ENCODE measurements at places on chromosomes 12 and 14. TPM values are rescaled to one million over a fixed set of nuclear protein-coding genes. Genes with fewer than 3 reads are reported as not detected.
A peak's percentile ranks its signal among the peaks of the same experiment; 100 is the strongest.

The TSPAN11 gene
- total RNA-seq = 1.3 TPM

DNA sequence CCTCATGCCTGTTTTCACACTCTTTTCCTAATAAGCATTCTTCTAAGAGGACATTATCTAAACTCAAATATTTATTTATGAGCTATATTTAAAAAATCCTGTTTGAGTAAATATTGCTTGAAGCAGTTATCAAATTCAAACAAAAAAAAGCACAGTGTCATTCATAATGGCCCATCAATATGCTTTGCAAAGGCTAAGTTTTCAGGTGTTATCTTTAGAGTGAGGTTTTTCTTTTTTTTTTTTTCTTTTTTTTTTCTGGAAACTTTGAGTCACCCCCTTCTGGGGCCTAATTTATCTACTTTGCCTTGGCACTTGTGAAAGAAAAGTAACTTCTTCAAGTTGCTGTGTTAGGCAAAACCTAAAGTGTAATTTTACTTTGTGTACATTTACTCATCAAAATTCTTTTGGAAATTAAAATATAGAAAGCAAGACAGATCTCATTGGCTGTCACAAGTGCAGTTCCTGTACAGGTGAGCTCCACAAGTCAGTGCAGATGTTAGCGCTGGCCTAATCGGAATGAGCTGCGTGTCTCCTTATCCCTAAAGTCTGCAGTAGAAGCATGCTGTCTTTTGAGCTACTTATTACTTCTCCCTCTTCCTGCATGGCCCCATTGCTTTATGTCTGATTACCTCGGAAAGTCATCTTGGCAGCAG, 53.3 kb downstream of the GLT1D1 start:
- DNase-seq = no peak

DNA sequence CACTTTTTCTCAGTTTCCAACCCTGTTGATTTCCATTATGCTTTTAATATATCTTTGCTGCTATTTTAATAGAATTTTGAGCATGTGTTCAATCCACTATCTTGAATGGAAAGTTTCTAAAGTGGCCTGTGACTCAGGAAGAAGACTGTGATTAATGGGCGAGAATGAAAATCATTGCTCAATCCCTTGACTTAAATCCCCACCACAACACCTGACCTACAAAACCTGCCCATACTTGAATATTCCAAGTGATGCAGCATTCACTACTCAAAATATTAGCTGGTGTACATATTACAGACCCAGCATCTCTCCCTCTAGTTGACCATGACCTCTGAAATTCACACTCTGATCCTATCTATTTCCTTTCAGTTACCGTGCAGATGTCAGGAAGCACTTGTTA, 1.3 kb upstream of the OAS3 start:
- no peak for DNase-seq

GRCh38 chr14:89922031-89922907, 32.3 kb downstream of the EFCAB11 start:
- no peak for DNase-seq

GRCh38 chr14:50932592-50933495, 11.4 kb downstream of the PYGL start:
- no peak for DNase-seq

The PTCSC3 gene
- not detected for total RNA-seq

The NYNRIN gene
- 6.2 TPM for total RNA-seq

The ARG2 gene
- total RNA-seq = 25.9 TPM

GRCh38 chr14:23365036-23365731, at the start of gene EFS:
Gene EFS, minus strand, starts transcription at chr14:23365172. Its CDS starts 147 bp downstream, at chr14:23365025.
- no peak for DNase-seq

The MAP3K9 gene
- total RNA-seq = 16.7 TPM

- DNase-seq = no peak
Observed at GRCh38 chr12:53324113-53324778, 2.8 kb upstream of the AAAS start.

GRCh38 chr12:120734210-120734609, 8.6 kb downstream of the ACADS start:
- DNase-seq = no peak

GRCh38 chr12:67634303-67634761, 14.2 kb upstream of the DYRK2 start:
- no peak for DNase-seq

DNA sequence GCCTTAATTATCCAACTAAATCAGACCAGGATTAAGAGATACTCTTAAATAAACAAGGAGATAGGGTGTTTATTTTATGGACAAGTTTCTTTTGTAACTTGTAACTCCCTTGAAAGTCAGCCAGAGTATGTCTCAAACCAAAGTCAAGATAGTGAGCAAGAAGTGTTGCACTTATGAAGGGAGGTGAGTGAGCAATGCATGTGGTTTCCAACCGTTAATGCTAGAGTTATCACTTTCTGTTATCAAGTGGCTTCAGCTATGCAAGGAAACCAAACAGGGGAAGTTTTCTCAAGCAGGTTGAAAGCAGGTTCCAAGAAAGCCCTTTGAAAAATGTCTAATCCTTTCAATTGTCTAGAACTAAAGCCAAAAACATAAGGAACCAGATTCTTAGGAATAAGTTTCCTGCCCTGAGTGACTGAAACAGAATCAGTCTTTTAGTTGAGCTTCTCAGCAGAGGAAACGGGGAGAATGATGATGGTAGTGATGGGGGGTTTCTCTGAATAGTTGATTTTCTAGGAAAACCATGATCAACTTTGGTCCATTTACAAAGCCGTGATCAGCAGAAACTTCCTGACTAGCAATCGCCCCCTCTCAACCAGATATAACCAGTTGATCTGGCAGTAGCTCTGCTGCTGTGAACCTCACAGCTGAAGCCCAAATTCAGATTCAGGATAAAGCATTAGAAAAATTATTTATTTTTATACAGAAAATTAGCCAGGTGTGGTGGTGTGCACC, 128.4 kb downstream of the DAD1 start:
- no peak for DNase-seq

DNA sequence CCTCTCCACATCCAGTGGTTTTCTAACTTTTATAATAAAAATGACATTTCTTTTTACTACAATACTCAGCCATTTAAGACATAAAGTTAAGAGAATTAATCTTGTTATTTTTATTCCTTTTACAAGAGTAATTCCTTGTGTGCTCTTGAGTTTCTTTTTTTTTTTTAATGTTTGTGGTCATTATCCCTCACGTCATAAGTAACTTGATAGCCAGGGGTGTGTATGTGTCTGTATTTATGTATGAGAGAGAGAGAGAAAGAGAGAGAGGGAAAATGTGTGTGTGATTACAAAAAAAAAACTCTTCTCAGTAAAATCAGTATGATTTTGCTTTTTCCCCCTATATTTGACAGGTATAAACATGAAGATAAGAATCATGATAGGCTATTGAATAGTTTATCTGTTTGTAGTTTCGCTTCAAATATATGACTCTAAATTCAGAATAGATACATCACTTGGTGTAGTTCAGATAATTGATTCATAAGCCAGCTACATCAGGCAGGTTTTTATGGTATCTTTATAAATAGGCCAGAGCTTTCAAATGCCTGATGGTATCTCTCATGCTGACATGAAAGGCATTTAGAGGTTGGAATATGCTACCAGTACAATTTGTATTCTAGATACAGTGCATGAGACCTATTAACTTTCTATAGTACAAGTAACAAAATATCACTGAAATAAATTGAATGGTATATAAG, 34.9 kb downstream of the RERGL start:
- DNase-seq = no peak

The ACADS gene
- total RNA-seq = 16.4 TPM

DNA sequence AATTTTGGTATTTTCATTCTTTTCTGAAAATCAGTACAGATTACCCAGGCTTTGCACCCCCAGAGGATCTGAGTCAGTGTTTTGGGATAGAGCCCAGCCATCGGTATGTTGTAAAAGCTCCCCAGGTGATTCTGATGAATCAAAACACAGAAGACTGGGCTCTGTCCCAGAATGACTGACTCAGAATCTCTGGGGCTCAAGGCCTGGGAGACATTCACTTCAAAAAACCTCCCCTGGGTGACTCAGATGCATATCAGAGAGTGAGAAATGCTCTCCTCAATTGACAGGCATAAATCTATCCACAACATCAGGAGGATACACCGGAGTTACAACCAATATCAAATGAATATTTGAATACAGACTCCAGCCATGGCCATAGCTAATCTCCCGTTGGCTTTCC, 32.6 kb downstream of the SLC35F4 start:
- peak; percentile 95 for DNase-seq

GRCh38 chr12:71216725-71217579, 59.2 kb upstream of the TSPAN8 start:
- DNase-seq = no peak

DNA sequence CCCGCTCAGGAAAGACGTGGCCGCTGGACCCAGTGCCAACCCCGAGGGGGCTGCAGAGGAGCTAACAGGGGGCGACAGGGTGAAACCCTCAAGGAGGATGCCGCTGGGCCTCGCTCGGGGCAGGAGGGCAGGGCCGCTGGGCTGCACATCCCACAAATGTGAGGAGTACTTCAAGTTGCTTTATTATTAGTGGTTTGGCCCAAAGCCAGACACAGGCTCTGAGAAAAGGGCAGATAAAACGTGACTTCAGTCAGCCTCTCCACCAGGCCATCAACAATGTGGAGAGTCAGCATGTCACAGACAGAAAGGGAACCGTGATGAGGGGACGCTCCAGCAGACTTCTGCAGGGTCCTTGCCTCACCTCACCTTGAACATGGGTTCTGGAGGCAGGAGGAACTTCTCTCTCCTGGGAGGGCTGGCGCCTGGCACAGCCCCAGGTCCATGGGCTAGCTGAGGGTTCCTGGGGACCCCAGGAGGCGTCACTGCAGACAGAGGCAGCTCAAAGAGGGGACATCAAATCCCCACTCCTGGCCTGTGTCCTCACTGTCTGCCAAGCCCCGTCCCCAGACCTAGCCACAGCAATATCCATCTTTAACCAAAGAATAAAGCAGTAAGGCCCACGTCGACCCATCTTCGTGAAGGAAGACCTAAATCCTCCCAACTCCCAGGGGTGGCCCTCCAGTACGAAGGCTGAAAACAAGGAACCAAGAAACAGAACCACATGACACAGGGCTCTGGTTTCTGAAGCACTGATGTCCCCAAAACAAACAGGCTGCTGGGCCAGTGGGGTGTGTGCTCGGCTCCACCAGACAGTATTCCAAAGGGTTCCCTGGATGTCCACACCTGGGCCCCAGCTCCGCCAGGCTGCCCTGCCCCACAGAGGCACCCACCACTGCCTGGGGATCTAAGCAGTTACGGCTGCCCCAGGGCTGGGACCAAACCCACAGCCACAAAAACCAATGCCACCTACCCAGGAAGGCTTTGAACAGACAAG, 35.1 kb downstream of the CCDC85C start:
- no peak for DNase-seq

GRCh38 chr14:33515441-33515840, 435.4 kb downstream of the EGLN3 start:
- no peak for DNase-seq

- DNase-seq = no peak
Observed at GRCh38 chr12:84627593-84627992, 285.0 kb downstream of the SLC6A15 start.

The HCAR3 gene
- not detected for total RNA-seq

DNA sequence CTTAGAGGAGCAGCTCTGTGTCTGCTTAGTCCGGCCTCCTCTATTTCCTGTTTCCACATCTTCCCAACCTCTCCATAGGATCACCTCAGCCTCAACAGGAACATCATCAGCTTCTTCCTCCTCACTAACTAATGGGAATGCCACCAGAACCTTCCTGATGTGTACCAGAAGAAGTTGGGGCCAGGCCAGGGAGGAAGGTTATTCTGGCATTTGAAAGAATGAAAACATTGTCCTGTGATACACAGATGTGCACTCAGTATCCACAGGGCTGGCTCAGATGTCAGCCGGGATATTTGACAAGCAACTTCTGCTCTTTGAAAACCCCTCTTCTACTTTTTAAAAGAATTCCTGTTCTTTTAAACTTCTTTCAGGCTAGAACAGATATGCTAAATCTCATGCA, 63.6 kb downstream of the TMEM30B start:
- DNase-seq = no peak

- DNase-seq = no peak
Observed at GRCh38 chr14:103126088-103126872, 3.0 kb downstream of the TNFAIP2 start.

The TGM1 gene
- 0.63 TPM for total RNA-seq

The SLC8A3 gene
- not detected for total RNA-seq

The TMEM19 gene
- 27.8 TPM for total RNA-seq

The KRT85 gene
- not detected for total RNA-seq

DNA sequence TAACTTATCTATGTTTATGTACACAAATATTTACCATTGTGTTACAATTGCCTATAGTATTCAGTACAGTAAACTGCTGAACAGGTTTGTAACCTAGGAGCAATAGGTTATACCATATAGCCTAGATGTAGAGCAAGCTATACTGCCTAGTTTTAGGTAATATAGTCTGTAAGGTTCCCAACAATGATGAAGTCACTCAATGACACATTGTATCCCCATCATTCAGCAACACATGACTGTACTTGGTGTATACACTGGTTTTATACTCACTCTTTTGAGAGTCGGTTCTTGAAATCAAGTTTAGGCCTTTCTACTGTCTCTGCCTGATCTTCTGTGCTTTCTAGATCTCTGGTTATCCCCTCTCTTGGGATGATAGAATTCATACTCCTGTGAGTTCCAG, 5.5 kb downstream of the RNASE1 start:
- DNase-seq = no peak

The KERA gene
- total RNA-seq = not detected

DNA sequence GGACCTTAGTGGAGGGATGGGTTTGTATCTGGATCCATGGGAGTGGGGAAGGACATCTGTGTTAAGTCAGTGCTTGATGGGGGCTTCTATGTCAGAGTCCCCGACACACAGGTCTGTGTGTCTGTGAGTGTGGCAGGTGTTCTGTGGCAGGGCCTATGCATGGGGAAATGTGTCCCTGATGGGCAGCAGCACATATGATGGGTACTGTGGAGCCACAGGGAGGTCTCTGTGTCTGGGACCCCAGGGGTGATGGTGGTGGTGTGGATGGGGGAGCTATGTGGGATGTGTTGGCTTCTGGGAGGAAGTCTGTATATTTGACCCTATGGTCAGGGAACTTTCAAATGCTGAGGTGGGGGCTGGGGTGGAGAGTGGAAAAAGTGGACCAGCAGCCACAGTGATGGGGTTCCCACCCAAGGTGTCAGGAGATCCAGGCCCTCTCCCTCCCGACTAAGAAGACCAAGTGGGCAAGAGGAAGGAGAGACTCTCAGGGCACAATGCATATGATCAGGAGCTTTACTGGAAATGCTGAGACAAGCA, 16.5 kb downstream of the KRT7 start:
- no peak for DNase-seq

GRCh38 chr14:42664190-42664589, 1057.5 kb downstream of the LRFN5 start:
- DNase-seq = no peak

The INSM2 gene
- total RNA-seq = not detected

DNA sequence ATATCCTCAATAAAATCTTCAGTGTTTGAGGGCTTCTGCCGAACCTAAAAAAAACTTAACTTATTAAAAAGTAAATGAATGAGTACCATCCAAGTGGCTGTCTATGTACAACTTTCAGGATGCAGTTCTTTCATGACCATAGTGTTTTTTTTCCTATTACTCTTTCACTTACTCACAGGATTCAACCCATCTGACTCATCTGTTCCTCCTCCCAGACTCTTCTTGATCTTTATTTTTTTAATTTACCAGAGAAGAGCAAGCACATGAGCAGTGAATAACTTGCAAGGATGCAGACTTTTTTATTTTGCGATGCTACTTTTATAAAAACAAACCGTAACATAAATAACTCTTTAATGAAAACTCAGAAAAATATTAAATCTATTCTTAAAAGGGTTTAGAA, 24.5 kb downstream of the RECQL start:
- DNase-seq = no peak

The KLRC4 gene
- total RNA-seq = not detected

The GPATCH2L gene
- 25.4 TPM for total RNA-seq

GRCh38 chr12:104620837-104621531, 164.2 kb downstream of the CHST11 start:
- no peak for DNase-seq
